ENCODE measurements at places on chromosomes 12 and 14.

- DNase-seq: no peak
Measured at GRCh38 chr12:113693693-113694092, 222.0 kb upstream of the LHX5 start.

DNA sequence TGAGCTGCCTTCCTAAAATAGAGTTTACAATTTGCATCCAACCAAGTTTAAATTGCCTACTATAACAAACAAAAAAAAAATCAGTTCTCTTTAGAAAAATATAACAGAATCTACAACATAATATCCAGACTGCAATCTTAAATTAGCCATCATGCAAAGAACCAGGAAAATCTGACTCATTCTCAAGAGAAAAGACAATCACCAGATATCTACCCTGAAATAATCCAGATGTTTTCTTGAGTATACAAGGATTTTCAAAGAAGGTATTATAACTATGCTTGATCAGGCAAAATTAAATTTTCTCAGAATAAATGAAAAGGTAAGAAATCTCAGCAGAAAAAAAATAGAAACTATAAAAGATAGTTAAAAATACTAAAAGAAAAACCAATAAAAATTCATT is 115.6 kb downstream of the CCER1 start:
- DNase-seq: no peak

- DNase-seq: peak; percentile 8
Measured at GRCh38 chr12:123971770-123972456, 718 bp downstream of the CCDC92 start.

DNA sequence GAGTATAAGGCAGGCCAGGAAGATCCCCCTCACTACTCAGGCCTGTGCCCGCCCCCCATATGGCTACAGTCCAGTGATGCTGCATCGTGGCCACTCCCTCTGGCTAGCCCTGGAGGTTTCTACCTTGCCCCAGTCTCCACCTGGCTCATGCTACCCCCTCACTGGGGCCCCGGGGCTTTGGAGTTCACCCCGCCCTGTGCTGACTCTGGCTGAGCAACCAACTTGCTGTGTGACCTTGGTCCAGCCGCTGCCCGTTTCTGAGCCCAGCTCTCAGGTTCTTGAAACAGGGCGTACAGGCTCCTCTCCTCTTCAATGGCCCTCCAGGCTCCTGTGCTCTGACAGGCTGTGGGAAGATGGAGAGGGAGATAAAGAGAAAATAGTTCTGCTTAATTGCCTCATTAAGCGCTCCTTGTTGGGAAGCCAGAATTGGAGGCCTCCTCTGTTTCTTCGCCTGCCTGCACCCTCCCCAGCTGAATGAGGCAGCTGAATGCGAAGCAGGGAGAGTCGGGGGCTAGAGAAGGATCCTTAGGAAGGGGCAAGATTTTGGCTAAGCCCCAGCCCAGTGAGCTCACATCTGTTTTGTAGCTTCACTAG is 138.2 kb upstream of the NCOR2 start:
- no peak for DNase-seq

- no peak for DNase-seq
Measured at GRCh38 chr12:65962921-65963861, 138.9 kb downstream of the HMGA2 start.

GRCh38 chr12:12792421-12792820 is 7.0 kb downstream of the APOLD1 start:
- no peak for DNase-seq

DNA sequence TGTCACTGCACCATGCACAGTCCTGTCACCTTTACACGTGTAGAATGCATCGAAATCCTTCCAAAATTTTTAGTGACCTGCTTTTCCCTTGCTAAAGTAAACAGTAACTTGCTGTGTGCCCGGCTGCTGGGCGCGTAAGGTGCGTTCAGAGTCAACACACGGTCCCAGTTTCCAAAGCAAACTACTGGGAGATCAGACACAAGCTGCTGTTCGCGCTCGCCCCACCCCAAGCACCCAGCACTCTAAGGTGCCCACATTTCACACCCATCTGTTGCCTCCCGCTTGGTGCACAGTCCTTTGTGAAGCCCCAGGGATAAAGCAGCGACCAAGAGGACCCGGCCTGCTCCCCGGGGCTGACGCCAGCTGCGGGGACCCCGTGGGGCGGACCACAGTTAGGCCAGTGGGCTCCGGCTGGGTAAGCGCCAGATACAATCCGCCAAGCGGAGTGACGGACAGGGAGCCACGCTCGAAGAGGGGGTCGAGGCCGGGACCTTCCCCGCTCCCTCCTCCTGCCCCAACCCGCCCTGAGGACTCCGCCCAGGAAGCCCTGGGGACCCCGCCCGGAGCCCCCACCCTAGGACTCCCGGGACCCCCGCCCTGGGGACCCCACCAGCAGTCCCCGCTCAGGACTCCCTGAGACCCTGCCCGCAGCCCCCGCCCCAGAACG is 633 bp downstream of the STX2 start:
- DNase-seq: no peak

- no peak for DNase-seq
Measured at GRCh38 chr12:105256011-105256410, 20.0 kb upstream of the APPL2 start.

GRCh38 chr14:44775248-44775647 is 186.5 kb downstream of the KLHL28 start:
- no peak for DNase-seq

DNA sequence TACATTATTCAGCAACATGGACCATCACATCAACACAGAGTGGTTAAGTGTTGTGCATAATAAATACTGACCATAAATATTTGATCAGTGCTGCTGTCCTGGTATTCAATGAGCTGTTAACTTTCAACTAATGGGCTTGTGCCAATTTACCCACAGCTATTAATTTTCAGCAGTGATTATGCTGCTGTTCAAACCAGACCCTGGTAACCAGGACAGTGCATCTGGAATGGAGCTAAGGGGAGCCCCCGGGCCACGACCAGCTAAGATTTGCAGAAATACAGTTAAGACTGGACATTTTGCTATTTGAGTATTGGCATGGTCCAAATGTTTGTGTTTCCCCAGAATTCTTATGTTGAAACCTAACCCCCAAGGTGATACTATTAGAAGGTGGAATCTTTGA is 180.4 kb upstream of the GZMB start:
- DNase-seq: no peak

- peak; percentile 44 for DNase-seq
Measured at GRCh38 chr12:28424965-28425364, 234.7 kb downstream of the CCDC91 start.

- peak; percentile 64 for DNase-seq
Measured at GRCh38 chr12:12718853-12719252, 1.7 kb downstream of the CDKN1B start.

DNA sequence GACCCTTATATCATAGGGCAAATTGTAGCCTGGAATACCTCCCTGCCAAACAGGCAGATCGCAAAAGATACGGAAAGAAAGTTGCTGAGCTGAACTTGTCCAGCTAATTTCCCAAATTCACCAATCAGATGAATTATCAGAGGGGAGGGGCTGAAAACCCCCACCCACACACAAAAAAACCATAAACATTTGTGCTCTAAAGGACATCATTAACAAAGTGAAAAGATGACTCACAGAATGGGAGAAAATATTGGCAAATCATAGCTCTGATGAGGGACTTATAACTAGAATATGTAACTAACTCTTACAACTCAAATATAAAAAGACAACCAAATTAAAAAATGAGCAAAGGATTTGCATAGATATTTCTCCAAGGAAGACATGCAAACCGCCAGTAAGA is 36.3 kb downstream of the PTHLH start:
- DNase-seq: no peak

GRCh38 chr14:65926935-65927700 is 514.6 kb downstream of the FUT8 start:
- DNase-seq: no peak

GRCh38 chr14:97851428-97851995 is 1054.3 kb downstream of the VRK1 start:
- DNase-seq: no peak

DNA sequence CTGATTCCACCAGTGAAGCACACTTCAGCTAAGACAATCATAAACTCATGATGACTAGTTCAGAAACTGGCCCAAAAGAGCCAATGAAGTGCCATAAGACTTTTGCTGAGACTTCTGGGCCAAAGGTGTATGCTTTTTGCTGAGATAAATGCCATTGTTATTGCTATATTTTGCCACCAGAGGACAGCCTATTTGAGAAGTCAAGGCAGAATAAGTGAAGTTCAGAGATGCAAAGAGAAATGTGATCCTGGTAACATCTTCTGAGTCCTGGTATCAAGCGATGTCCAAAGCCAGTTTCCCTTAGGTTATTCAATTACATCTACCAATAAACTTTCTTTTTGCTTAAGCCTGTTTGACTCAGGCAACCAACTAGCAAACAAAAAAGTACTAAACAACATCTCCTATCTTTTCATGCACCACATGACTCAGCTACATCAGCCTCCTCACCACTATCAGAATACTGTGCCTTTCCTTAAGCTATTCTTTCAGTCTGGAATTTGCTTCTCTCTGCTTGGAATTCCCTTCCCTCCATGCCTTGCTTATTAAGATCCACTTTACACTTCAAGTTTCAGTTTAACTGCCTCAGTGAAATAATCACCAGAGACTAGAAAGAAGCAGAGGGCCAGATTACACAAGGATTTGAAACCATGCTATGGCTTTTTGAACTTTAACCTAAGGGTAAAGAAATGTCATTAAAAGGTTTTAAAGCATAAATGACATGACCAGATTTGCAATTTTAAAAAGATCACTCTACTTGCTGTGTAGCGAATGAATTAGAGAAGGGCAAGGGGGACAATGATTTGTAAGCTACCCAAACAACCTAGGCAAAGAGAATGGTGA is 14.0 kb downstream of the CRY1 start:
- DNase-seq: peak; percentile 38

DNA sequence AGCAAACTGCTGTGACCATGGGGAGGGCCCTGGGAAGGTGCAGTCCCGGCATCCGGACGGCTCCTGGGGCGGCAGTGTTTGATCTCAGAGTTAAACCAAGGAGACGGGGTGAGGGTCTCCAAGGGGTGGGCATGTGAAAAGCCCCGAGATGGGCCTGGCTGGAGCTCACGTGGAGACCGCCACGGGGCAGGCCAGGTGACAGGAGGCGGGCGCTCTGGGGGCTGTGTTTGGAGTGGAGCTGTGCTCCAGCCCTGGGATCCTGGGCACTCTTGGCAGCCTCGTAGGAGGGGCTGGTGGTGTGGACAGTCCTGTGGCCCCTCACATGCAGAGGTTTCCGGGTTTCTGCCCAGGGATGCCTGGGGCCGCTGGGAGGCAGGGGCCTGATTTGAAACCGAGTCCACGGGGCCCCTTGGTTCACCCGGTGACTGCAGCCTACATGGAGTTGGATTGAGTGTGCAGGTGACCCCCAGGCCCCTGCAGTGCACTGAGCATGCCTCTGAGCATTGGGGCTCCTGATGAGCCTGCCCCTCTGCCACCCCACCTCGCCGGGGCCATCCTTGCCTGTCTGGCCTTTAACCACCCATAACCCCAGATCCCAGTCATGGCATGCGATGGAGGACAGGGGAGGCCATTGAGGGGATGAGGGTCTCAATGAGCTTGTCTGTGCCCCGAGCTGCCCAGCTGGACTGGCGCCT is 8.4 kb downstream of the KIF26A start:
- no peak for DNase-seq

DNA sequence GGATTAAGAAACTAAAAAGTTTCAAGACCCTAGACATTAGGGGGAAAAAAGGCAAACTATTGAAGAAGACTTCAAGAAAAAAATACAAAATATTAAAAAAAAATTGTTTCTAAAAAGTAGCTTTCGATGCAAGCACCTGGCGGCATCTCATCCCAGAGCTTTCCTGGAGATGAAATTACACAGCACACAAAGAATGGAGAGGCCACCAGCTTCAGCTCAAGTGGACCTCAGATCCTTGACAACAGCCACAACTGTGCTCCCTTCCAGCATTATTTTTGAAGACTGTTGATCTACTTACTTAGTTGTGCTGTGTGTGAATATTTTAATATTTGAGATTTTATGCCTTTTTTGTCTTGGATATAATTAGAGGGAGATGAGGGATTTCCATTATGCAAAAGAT is 479.0 kb downstream of the GLT1D1 start:
- no peak for DNase-seq

DNA sequence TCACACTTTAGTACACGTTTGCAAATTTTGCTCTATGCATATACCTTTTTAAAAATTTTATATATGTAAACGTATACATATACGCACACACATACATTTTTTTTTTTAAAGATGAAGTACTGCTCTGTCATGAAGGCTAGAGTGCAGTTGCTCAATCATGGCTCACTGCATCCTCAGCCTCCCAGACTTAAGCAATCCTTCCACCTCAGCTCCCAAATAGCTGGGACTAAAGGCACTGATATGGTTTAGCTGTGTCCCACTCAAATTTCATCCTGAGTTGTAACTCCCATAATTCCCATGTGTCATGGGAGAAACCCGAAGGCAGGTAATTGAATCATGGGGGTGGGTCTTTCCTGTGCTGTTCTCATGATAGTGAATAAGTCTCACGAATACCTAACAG is 220.8 kb upstream of the CAND1 start:
- no peak for DNase-seq

Measured in fibroblast of gingiva (primary cell).